ENCODE measurements at places on chromosomes 5 and 9.

DNA sequence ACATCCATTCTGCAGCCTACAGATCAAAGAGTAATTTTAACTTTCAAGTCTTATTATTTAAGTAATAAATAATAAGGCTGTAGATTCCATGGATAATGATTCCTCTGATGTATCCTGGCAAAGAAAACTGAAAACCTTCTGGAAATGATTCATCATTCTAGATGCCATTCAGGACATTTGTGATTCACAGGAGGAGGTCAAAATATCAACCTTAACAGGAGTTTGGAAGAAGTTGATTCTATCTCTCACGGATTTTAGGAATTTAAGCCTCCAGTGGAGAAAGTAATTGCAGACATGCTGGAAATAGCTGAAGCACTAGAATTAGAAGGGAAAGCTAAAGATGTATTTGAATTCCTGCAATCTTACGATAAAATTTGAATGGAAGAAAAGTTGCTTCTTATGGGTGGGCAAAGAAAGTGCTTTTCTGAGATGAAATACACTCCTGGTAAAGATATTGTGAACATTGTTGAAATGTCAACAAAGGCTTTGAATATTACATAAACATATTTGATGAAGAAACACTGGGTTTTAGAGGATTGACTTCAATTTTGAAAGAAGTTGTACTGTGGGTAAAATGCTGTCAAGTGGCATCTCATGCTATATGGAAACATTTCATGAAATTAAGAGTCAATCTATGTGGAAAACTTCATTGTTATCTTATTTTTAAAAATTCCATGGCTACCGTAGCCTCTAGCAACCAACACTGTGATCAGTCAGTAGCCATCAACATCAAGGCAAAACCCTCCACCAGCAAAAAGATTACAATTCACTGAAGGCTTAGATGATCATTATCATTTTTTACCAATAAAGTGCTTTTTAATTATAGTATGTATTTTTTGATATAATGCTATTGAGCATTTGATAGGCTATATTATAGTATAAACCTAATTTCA, 1141.0 kb downstream of the CDH12 start:
- DNase-seq, result no peak

DNA sequence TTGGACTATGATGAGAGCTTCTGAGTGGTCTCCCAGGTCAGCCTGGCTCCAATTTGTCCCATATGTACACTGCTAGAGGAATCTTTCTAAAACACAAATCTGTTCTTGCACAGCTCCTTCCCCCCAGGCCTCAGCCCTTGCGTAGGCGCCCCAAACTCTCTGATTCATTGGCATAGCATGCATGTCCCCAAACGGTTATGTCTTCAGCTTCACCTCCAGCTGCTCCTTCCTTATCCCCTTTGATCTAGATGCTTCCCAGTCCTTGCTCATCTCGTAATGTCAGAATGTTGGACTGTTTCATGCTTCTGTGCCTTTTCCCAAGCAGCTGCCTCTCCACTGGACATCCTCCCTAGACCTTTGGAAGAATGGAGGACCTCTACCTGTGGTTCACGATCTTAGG, 60.1 kb upstream of the BASP1 start:
- DNase-seq, result no peak

- peak; percentile 66 for DNase-seq
Measured at GRCh38 chr9:133979273-133979920, 12.7 kb downstream of the VAV2 start.

DNA sequence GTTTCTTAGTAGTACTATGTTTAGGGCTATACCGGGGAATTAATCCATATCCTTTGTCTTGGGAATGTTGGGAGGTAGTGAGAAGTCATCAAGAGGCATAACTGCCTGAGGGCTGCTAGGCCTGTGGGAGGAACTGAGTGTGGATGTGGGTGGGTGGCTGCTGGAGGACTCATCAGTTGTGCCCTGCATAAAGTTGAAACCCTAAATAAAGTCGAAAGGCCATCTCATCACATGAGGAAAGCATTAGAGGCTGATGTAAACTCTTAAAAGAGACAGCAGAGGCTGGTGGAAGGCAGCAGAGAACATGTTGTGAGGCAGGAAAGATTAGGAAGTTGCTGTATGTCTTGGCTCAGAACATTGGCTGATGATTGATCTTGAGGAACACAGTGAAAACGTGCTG, 143.8 kb downstream of the MAST4 start:
- no peak for DNase-seq

DNA sequence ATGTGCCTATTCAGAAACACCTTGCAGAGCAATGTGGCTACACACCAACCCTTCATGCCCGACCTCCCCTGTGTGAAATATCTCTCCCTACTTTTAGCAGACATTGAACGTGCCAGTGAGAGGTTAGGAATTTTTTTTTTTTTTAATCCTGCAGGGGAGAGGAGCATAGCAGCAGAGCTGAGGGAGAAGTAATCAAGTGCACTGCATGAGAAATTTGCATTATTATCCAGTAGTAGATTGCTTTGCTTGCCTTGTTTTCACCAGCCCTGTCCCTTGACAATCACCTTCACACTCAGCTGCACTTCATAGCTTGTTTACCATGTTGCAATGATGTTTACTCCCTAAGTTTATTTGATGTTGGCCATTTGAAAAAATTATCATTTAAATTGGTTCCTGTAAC, 489.6 kb upstream of the ZNF608 start:
- DNase-seq, result no peak

DNA sequence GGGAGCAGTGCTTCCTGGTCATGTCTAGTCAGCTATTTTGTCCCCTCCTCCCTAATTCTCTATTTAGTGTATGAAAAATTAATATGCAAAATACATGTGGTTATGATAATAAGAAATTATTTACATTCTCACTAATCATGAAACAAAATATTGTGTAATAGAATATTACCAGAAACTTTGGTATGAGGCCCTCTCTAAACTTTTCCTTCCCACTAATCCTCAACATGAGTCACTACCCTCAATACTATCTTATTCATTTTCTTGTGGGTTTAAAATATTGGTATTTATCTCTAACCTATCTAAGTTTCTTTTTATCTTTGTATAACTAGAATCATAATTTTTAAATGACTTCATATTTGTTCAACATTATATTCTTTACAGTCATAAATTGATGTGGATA, 545.9 kb upstream of the PTPRD start:
- DNase-seq, result no peak

DNA sequence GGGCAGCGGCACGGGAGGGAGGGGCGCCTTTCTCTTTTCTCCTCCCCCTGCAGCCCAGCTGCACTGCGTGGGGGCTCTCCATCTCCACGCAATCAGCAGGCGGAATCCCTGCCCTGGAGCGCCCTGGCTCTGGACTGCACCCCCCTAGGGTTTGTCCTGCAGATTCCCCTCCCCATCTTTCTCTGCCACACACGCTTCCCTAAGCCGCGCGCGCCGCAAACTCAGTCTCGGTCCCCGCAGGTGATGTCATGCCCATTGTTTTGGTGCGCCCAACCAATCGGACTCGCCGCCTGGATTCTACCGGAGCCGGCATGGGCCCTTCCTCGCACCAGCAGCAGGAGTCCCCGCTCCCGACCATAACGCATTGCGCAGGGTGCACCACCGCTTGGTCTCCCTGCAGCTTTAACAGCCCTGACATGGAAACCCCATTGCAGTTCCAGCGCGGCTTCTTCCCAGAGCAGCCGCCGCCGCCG, at the start of gene KCNN2:
Gene KCNN2, plus strand, starts transcription at position 347 of the 473 bp plus-strand sequence. Its CDS starts 70 bp downstream, at position 417.
- no peak for DNase-seq

- DNase-seq, result no peak
Measured at GRCh38 chr5:65104831-65105230, 336.1 kb downstream of the CWC27 start.

GRCh38 chr9:123365287-123365880, 9.4 kb downstream of the CRB2 start:
- no peak for DNase-seq

GRCh38 chr9:135249711-135250110, 162.2 kb downstream of the OLFM1 start:
- no peak for DNase-seq

GRCh38 chr9:115058684-115059315, 59.2 kb downstream of the TNC start:
- no peak for DNase-seq

GRCh38 chr5:54214722-54215121, 95.7 kb downstream of the ARL15 start:
- DNase-seq, result no peak

- no peak for DNase-seq
Measured at GRCh38 chr9:134663753-134664415, 22.3 kb downstream of the COL5A1 start.

- DNase-seq, result no peak
Measured at GRCh38 chr9:133914442-133915342, 77.4 kb downstream of the VAV2 start.

DNA sequence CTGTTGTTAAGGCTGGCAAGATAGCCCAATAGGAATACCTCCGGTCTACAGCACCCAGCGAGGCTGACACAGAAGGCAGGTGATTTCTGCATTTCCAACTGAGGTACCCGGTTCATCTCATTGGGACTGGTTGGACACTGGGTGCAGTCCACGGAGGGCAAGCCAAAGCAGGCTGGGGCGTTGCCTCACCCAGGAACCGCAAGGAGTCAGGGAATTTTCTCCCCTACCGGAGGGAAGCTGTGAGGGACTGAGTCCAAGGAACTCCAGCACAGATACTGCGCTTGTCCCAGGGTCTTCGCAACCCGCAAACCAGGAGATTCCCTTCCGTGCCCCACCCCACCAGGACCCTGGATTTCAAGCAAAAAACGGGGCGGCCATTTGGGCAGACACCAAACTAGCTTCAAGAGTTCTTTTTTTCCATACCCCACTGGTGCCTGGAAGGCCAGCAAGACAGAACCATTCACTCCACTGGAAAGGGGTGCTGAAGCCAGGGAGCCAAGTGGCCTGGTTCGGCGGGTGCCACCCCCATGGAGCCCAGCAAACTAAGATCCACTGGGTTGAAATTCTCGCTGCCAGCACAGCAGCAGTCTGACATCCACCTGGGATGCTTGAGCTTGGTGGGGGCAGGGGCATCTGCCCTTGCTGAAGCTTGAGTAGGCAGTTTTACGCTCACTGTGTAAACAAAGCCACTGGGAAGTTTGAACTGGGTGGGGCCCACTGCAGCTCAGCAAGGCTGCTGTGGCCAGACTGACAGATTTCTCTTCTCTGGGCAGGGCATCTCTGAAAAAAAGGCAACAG, 647.2 kb downstream of the BNC2 start:
- no peak for DNase-seq

- DNase-seq, result no peak
Measured at GRCh38 chr9:18775930-18776329, 257.1 kb downstream of the SAXO1 start.

- no peak for DNase-seq
Measured at GRCh38 chr5:35853631-35854030, 3.1 kb upstream of the IL7R start.

GRCh38 chr9:29001006-29001405, 1427.7 kb upstream of the C9orf72 start:
- DNase-seq, result no peak

DNA sequence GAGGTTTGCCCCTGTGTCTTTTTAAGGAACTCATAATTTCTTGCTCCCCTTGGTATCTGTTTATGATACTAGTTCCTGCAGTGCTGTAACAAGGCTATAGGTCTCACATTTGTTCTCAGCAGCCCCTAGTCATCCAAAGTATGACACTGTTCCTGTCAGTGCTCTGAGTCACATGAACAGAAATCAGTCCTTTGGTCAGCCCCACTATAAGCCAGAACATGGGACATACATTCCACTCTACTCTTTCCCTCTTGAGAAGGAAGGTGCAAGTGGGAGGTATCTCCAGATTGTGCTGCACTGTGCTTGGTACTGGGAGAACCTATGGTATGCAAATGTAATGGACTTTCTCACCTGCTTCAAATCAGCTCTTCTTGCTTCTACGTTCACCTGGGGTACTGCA, 87.0 kb downstream of the IARS1 start:
- no peak for DNase-seq

DNA sequence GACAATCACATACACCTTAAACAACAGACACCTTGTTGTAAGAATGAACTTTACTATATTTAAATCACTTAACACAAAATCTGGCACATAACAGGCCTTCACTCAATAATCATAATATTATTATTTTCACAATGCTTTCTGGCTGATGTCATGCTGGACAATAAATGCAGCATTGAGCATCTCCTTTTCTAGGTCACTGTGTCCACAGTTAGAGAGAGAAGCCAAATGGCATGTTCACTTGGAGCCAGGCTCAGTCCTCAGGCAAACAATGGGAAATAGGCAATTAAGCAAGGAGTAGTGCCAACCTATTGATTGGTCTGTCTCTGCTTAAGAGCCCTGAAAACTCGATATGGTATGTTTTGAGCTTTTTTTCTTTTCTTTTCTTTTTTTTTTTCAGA, 50.6 kb upstream of the KLF4 start:
- no peak for DNase-seq

DNA sequence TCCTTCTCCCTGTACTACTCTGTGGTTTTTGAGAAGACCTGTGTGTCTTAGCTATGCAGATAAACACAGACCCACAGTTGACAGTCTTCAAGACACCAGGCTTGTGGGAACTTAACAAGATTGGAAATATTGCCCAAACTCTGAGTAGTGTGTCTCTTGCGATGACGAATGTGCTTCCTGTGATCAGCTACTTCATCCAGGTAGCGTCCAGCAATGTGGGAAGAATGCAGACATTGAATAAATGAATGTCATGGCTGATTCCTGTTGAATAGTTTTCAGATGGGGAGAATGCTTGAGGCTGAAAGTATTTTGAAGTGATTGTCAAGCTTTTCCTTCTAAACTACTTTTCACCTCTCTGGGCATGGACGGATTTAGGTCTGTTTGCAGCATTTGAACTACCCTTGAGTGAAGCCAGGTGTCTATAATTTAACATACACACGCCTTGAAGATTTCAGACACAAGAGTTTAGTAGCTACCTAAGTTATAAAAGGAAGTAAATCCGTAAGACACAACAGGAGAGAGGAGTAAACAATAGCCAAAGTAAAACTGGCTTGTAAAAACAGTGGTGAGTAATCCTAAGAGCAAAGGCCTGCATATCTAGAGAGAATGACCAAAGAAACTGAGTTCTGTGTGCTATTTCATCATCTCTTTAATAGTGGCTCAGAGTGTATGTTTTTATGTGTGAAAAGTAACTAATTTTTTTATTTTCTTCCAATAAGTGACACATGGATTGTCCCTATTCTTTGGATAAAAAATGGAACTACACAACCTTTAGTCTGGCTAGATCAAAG, 30.0 kb upstream of the ARL14EPL start:
- DNase-seq, result no peak

- no peak for DNase-seq
Measured at GRCh38 chr9:130888146-130888885, 8.3 kb downstream of the QRFP start.
